ENCODE measurements at places on chromosomes 4 and X.

- no peak for DNase-seq
Measured at GRCh38 chrX:139093201-139093600, 381.7 kb upstream of the FGF13 start.

DNA sequence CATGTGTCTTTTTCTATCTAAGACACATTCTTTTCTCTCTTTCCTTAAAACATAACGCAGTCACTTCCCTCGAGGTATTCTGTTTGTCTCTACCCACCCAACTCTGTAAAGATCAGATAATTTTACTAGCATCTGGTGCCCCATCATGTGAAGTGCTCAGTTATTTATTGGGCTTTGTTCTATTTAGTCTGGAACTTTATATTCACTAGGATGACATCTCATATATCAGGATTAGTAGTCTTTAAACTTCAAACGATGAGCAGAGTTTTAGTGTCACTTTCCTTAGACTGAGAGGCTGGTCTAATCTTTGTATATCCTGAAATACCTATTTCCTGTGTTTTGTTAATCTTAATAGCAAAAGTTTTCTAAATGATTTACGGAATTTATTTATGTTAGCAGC, 445.5 kb upstream of the NDST3 start:
- DNase-seq, result no peak

- DNase-seq, result no peak
Measured at GRCh38 chr4:6381571-6382123, 90.8 kb downstream of the PPP2R2C start.

GRCh38 chrX:19678941-19679340, 163.6 kb upstream of the MAP3K15 start:
- no peak for DNase-seq

DNA sequence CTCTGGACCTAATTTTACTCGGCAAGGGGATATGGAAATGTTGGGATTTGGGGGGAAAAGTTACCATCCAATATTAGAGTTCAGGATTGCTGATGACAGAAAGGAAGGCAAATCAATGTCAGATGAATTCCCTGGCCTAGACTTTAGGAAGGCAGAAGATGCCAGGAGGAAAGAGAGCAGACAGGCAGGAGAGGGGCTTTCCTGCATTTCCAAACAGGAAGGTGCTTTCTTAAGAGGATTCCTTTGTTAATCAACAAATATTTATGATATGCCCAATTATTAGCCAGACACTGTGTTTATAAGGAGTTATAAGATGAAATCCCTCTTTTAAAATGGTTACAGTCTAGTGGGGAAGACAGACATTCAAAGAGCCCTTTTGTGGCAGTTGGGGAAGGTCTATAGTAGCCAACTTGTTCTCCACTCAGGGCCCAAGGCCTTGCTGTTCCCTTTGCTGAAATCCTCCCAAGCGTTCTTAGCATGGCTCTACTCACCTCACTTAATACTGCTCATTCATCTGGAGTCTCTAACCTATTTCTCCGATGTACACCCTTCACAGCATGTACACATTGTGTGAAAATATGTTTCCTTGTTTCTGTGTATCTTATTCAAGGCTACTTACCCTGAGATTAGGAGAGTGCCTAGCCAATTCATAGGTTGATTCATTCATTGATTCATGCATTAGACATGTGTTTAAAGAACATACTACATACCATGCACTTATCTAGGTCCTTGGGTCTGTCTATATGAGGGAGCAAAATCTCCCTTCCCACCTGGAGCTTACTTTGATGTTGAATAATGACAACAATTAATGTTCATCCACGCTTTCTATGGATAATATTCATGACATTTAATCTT, 5.3 kb downstream of the IGFBP7 start:
- DNase-seq, result no peak

- no peak for DNase-seq
Measured at GRCh38 chr4:141427726-141428296, 207.1 kb downstream of the ZNF330 start.

GRCh38 chrX:29870608-29871007, 344.8 kb upstream of the MAGEB2 start:
- no peak for DNase-seq

- no peak for DNase-seq
Measured at GRCh38 chrX:19684311-19684710, 169.0 kb upstream of the MAP3K15 start.

- no peak for DNase-seq
Measured at GRCh38 chr4:29046186-29046585, 1674.0 kb upstream of the PCDH7 start.

DNA sequence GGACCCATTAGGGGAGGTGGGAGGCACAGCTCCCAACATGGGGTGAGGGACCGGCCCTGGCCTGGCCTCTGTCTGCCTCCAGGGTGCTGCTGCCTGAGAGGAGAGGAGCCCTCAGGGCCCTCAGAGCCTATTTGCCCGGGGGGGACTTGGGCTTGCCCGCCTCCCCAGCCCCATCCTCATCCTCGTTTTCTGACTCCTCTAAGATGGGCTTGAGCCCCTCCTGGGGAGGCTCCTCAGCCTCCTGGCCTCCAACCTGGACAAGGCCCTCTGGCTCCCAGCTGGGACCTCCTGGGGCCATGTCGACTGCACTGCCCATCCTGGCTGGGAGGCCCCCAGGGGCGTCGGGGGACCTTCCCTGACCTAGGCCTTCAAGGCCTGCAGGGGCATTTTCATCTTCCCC, 2.8 kb downstream of the PNMA6F start:
- no peak for DNase-seq

GRCh38 chr4:139647184-139647583, 18.4 kb upstream of the MGST2 start:
- DNase-seq, result no peak

GRCh38 chr4:89204624-89205023, 93.3 kb downstream of the TIGD2 start:
- no peak for DNase-seq

- no peak for DNase-seq
Measured at GRCh38 chr4:24604558-24605214, 20.3 kb upstream of the DHX15 start.

DNA sequence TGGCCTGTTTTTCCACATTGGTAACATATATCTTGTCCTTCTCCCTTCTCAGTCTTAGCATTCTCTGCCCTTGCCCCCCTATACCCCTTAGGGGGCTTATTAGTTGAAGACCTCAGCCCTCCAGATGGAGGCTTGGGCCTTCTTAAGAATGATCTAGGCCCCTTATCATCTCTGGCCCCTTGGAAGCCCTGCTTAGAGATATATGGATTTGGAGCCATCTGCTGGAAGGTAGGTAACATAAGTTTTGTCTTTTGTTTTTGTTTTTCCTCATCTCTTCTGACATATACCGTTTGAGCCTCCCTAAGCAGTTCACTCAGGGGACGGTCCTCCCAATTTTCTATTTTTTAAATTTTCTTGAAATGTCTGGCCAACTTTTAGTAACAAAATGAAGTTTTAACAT, 48.3 kb upstream of the NAP1L2 start:
- no peak for DNase-seq

GRCh38 chrX:134186362-134187121, 50.4 kb upstream of the CCDC160 start:
- DNase-seq, result no peak

DNA sequence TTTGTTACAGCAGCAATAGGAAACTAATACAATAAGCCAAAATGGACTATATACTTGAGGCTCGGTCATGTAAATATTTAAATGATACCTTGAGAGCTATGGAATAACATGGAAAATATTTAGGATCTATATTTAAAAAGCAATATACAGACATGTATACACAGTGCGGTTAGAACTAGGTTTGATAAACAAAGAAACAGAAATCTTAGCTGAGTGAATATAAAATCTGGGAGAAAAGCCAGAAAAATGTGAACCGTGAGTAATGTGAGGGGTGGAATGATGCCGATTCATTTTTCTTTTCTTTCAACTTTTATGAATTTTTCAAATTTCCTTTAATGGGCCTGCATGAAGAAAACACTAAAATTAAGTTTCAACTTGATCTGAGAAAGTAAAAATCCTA, 104.1 kb downstream of the ATXN3L start:
- DNase-seq, result no peak

DNA sequence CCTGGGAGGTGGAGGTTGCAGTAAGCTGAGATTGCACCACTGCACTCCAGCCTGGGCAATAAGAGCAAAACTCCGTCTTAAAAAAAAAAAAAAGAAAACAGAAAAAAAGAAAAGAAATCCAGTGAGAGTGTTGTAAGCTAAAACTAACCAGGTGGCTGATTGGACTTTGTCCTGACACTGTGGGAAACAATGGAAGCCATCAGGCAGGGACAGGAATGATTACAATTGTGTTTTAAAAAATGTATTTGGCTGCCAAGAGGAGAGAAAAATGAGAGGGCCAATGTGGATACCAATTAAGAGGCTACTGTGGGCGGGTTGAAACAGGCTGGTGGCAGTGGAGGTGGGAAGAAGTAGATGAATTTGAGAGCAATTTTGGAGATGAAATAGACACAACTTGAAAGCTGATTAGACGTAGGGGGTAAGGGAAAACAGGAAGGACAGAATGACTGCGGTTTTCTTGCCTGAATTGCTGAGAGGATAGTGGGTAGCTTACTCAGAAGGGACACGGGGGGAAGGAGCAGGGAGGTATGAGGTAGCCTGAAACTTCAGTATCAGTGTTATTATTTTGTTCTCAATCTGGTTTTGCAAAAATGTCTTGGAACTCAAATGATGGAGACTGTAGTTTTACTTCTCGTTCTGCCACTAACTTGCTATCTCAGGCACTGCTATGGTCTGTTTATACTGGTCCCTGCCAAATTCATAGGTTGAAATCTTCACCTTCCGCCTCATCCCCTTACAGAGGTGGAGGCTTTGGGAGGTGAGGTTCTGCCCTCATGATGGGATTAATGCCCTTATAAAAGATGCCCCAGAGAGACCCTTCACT, 45.6 kb upstream of the CHRNA9 start:
- DNase-seq, result no peak

DNA sequence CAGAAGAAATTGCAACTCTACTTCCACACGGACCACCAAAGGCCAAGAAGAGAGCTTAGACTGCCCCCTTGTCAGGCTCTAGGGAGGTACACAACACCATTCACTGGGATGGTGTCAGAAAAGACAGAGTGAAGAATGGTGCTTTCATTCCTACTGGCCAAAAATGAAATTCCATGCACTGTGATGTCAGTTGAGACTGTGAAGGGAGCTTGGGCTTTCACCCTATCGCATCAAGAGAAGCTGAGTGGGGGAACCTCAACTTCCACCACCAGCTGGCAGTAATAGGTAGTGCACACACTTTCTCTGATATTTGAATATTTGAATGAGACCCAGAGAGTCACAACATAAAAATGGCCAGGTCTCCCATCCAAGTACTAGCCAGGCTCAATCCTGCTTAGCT, 65.9 kb downstream of the ZNF711 start:
- DNase-seq, result no peak

GRCh38 chrX:103157496-103158316, 57.2 kb upstream of the BEX4 start:
- peak; percentile 21 for DNase-seq

- peak; percentile 46 for DNase-seq
Measured at GRCh38 chr4:107721436-107722100, 1.5 kb upstream of the PAPSS1 start.
